GM12892 (cell line): ENCODE measurements at places on chromosomes 16 and 17.
A peak's percentile ranks its signal among the peaks of the same experiment; 100 is the strongest.

- DNase-seq, result no peak
These were observed 301.1 kb downstream of the IRF8 start for GRCh38 chr16:86199871-86200695.

GRCh38 chr16:31083081-31083480 is 5.7 kb downstream of the PRSS53 start:
- DNase-seq, result peak; percentile 3

DNA sequence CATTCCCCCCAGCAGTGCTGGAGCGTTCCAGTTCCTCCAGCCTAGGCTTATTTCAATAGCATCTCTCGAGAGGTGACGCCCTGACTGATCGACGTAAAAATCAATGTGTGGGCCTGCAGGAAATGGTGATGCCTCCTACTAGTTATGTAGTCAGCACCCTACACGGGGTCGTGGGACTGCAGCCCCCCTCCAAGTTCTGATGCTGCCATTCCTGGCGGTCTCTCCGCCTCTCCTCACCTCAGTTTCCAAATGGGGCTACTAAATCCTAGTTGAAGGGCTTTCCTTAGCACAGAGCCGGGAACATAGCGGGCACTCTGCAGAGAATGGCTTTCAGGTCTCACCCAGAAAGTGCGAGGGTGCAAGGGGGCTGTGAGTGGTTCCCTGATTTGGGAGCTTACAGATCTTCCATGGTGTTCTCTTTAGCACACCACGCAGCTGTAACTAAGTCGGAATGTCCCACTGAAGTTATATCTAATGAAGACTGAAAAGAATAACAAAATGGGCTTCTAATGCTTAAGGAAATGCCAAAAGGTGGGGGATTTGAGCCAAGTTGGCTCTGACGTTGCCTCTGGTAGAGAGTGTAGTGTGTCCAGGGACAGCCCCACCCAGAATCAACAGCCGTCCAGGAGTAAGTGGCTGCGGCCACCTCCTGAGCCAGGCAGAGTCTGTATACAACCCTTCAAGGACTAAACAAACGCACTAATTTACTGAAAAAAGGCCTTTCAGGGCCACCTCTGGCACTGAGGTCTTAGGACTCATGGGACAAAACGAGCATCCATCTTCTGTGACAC is 299.7 kb upstream of the FOXF1 start:
- DNase-seq, result no peak

GRCh38 chr16:937723-938122 is 33.1 kb downstream of the LMF1 start:
- DNase-seq, result no peak

- no peak for DNase-seq
These were observed 15.4 kb downstream of the NAA60 start for GRCh38 chr16:3458852-3459361.

GRCh38 chr17:57453841-57454425 is 197.6 kb downstream of the MSI2 start:
- DNase-seq, result no peak

- no peak for DNase-seq
These were observed 125.1 kb downstream of the BANP start for GRCh38 chr16:88076211-88076931.
